Mucosa of gallbladder (tissue), 1 donor: ENCODE measurements at places on chromosomes 13 and 19. TPM values are rescaled to one million over a fixed set of nuclear protein-coding genes. Genes with fewer than 3 reads are reported as not detected.

GRCh38 chr19:17289489-17289888 is 7.8 kb downstream of the ANKLE1 start:
- peak; percentile 59 for DNase-seq

GRCh38 chr13:98959786-98960605 is 17.9 kb downstream of the DOCK9 start:
- no peak for DNase-seq

DNA sequence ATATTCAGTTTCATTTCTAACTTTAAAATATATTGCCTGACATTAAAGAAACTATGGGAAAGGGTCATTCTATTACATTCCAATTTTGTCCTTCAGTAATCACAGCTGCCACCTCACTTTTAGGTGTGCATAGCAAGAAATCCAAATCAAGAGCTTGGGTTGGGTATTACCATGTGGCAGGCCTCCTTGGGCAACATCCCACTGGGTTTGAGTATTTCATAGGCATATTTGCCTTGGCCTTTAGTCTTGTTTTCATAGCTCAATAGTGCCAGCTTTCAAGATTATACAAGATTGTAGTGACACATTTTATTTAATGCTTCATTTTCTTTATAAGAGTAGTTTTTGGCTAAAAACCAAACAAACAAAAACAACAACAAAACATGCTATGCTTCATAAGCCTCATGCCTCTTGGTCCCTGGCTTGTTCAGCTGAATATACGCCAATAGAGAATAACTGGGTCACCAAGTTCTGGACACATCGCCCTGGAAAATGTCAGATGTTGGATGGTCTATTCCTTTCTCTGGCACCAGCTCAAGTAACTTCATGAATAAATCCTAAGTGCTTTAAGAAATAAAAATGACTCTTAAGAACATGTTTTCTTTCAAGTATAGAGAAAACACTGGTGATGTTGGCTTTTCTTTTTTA is 167.4 kb upstream of the STARD13 start:
- peak; percentile 44 for DNase-seq

CCL25 gene
- total RNA-seq: not detected

DNA sequence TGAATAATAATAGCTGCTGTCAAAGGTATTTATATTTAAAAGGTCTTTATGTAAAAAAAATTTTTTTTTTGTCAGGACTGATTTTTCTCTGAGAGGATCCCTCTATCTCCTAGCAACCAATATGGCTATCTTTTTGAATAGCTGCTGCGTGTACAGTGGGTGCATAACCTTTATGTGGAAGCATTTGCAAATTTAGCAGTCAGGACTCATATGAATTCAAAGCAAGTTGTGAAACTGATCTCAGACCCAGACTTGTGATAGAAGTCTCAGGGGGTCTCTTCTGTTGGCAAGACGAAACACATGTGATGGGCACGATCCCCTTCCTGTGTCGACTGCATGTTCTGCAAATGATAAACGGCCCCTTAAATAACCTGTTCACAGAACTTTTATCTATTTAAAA is 114.1 kb upstream of the ARGLU1 start:
- DNase-seq: no peak

DNA sequence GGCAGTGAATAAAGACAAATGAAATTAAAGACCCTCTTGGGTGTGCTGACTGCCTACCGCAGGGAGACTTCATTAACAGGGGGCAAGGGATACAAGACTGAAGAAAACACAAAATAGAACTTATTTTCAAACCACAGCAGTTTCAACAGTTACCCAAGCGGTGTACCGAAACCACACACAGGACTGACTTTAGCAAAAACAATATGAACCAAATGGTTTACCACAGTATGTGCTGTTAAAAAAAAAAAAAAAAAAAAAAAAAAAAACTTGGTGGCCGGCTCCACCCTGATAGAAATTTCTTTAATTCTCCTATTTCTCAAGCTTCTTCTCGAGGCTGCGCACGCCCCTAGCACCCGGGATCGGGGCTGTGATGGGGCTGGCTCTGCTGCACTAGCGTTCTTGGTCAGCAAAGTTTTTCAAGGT is 42.6 kb downstream of the KLF2 start:
- no peak for DNase-seq

DNA sequence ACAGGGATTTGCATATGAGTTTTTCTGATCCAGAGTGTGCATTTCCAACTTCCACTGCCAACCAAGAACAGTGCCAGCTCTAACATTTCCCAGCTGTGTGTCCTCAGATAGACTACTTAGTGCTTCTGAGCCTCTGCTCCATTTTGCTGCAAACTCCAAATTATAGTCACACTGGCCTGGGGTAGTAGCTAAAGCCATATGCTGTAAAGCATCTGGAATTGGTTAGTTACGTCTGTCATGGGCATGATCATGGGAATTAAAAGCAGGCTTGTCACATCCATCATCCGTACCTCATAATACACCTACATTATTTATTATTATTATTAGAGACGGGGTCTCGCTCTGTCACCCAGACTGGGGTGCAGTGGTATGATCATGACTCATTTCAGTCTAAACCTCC is 7.1 kb downstream of the ELAVL3 start:
- no peak for DNase-seq

- no peak for DNase-seq
Measured at GRCh38 chr19:29295285-29295684, 82.3 kb upstream of the UQCRFS1 start.

- no peak for DNase-seq
Measured at GRCh38 chr19:57665261-57665806, 3.4 kb upstream of the ZSCAN4 start.

TINCR gene
- total RNA-seq: 0.20 TPM

- DNase-seq: no peak
Measured at GRCh38 chr13:70223911-70224310, 115.7 kb upstream of the KLHL1 start.

LIM2 gene
- not detected for total RNA-seq

DNA sequence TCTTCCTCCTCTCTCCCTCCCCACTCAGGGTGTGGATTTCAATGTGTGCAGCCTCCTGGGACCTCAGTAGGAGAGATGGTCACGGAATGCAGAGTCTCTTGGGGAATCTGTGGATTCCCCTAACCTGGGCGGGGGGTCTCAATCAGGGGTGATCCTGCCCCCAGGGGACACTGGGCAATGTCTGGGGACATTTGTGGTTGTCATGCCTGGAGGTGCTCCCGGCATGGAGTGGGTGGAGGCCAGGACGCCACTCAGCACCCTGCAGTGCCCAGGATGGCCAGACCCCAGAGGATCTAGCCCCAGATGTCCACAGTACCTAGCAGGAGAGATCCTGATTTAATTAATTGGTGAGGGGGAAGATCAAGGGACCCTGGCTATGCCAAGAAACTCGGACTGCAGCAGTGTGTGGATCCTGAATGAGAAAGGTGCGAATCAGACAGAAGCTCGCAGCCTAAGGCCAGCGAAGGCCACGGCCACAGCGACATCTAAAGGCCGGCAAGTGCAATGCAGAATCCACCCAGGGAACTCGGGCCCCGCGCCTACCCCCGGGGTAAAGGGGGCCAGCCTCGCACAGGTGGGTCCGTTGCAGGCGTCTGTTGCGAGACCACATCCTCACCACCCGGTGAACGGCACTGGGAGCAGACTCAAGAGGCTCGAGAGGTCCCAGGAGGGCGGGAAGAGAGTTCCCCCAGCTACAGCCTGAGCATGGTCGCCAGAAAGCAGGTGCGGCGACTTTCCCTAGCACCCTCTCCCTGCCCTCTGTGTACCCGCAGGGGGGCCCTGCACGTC is 88.8 kb downstream of the GNG7 start:
- DNase-seq: no peak

- DNase-seq: no peak
Measured at GRCh38 chr13:52782471-52783448, 43.1 kb upstream of the CNMD start.

DNA sequence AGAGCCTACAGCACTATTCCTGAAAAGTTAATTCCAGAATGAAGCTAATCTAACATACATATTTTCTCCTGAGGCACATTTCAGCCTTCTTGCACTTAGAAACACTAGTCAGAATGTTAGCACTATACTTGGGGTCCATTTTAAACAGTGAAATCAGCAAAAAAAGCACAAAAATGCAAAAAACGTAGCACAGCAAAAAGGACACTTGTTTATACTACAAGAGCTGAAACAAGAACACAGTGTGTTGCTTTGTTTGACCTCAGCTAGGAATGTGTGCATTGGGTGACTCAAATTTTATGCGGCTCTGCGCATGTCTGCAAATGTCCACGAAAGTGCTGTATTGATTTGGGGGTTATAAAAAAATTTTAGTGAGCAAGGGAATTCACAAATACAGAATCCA is 226.2 kb downstream of the KCNRG start:
- DNase-seq: no peak

CEACAM4 gene
- 0.35 TPM for total RNA-seq

SCAMP4 gene
- total RNA-seq: 89.3 TPM

SBK2 gene
- total RNA-seq: not detected

DIAPH3 gene
- total RNA-seq: 1.0 TPM
